ENCODE measurements at places on chromosomes 16 and 17.

DNA sequence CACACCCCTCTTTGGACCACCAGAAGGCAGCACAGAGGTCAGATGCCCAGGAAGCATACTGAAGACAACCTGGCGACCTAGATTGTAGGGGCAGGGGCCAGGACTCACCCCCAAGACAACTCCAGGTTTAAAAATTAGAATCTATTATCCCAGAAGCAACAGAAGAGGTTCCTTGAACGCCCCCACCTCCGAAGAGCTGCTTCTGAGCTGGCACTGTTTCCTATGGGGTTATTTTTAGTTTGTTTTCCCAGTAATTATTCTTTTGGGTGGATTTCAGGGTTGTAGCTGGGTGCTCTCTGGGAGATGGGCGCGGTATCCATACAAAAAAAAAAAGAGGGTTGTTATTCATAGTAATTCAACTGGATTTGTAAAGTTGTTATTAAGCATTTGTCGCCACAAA, 10.4 kb upstream of the TMEM132E start:
- DNase-seq: no peak

DNA sequence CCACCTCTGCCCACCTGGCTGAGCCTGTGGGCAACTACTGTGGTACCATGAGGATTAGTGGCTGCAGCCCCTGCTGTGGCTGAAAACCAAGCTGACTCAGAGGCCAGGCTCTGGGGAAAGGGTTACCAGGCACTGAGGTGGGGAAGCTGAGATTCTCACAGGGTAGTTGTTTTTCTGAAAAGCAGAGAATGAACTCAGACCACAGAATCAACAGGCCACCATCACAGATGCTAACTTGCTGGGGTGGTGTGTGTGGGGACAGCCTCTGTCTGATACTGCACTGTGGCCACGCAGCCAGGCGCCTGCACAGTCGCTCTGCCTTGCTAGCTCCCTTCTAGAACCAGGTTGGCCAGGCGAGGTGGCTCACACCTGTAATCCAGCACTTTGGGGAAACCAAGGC, 28.8 kb downstream of the NPLOC4 start:
- no peak for DNase-seq

DNA sequence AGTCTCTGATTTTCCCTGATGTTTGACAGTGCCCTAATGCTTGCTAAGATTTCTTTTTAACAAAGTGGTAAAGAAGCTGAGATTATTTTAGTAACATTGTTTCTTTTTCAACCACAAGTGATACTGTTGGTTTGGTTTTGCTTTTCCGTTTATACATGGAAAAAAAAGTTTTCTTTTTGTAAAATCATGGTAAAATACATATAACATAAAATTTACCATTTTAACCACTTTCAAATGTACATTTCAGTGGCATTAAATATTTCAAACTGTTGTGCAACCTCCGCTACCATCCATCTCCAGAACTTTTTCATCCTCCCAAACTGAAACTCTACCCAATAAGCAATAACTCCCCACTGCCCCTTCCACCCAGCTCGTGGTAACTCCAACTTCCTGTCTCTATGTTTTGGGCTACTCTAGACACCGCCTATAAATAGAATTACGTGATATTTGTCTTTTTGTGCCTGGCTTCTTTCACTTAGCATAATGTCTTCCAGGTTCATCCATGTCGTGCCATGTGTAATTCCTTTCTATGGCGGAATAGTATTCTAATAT, 4.6 kb downstream of the CIITA start:
- DNase-seq: no peak

DNA sequence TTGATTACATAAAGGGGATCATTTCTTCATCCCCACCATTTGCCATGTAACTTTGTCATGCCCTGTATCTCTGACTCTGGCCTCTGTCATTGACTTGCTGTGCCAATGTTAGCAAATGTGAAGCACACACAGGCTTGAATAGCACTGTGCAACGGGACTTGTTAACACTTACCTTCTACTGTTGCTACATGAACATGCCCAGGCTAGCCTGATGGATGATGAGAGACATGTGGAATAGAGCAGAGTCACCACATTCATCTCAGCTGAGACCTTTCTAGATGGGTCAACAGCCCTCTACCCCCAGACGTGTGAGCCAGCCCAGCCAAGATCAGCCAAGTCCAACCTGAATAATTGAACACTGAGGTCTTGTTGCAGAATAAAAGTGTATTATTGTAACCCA, 162.1 kb upstream of the SALL1 start:
- DNase-seq: no peak

DNA sequence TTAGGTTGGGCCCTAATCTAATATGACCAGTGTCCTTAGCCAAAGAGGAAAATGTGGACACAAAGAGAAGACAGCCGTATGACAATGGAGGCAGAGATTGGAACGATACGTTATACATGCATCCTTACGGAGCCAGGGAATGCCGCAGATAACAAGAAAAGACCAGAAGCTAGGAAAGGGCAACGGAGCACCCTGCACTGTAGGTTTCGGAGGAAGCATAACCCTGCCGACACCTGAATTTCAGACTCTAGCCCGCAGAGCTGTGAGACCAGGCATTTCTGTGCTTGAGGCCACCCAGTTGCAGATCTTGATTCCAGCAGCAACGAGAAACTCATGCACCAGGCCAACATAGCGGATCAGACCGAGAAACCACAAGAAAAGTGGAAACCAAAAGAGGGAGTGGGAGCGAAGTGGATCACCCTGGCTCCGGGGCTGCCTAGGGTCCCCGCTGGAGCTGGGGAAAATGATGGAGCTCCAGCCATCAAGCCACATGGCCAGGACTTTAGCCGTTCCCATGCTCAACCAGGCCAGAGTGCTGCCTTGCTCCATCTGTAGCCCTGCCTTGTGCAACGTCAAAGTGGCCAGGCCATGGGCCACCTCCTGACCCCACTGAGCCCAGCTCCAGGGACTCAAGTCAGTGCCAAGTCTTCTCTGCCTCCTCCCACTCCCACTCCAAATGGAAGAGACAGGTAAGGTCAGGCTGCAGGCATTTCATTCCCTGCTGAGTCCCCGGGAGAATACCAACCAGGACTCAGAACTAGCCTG, 51.7 kb upstream of the RPL38 start:
- DNase-seq: no peak

- peak; percentile 86 for DNase-seq
These were observed 90.9 kb downstream of the MYH11 start for GRCh38 chr16:15765880-15766279.

DNA sequence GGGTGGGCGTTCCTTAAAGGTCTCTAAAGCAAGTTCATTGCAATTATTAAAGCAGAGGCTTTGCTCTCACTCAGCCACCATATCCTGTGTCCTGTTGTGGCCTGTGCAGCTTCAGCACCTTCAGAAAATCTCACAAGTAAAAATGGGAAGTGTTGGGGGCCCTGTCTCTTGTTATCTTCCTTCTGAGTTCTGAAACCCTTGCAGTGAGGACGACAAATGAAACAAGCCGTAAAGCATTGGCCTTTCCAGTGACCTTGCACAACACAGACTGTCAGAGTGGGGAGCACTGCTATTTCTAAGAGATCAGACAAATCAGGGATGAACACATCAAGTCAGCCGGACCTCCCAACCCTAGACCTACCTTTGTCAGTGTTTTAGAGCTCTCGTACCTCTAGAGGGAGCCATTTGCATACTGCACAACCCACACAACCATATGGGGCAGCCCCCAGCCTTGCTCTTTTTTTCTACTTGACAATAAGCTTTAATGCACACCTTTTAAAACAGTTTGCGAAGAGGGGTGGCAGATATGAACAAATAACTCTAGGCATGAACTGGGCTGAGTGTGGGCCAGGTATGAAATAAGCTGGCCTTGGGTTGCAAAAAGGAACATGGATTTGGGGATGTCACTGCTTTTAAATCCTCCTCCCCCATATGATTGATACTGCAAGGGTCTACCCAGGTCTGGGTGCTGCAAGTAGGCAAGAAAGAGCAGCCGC, 89.8 kb downstream of the KATNIP start:
- peak; percentile 75 for DNase-seq

GRCh38 chr16:46961373-46962353, 11.8 kb downstream of the DNAJA2 start:
- DNase-seq: peak; percentile 66

DNA sequence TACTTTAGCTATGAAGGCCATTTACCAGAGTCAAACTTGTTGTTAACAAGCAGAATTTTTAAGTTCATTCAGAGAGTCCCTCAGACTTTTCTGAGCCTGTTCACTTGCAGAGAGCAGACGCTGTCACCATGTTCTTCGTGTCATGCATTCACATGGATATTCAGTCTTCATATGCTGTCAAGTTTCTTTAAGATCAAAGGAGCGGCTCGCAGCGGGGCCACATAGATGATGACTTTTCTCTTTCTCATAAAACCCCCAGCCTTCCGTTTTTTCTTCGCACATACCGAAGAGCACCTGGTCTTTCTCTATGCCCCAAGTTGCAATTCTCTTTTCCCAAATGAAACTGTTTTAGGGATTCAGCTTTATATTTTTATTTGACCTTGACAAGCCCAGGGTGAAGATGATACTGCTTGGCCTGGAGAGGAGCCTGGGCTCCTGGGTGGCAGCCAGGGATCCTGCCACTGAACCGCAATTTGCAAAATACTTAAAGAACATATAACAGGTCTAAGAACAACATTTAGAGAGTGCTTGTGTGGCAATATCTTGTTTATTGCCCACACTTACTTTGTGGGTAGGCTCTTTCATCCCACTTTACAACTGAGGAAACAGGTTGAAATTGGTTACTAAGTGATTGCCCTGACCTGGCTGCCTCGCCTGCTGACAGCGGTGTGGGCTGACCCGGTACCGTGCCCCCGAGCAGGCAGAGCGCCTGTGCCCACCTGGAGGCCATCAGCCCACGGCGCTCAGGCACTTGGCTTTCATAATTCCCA, 22.9 kb downstream of the SEC14L1 start:
- no peak for DNase-seq

GRCh38 chr16:84952335-84953189, 58.8 kb downstream of the ZDHHC7 start:
- DNase-seq: peak; percentile 96

GRCh38 chr17:36813357-36813756, 123.9 kb upstream of the LHX1 start:
- DNase-seq: no peak

DNA sequence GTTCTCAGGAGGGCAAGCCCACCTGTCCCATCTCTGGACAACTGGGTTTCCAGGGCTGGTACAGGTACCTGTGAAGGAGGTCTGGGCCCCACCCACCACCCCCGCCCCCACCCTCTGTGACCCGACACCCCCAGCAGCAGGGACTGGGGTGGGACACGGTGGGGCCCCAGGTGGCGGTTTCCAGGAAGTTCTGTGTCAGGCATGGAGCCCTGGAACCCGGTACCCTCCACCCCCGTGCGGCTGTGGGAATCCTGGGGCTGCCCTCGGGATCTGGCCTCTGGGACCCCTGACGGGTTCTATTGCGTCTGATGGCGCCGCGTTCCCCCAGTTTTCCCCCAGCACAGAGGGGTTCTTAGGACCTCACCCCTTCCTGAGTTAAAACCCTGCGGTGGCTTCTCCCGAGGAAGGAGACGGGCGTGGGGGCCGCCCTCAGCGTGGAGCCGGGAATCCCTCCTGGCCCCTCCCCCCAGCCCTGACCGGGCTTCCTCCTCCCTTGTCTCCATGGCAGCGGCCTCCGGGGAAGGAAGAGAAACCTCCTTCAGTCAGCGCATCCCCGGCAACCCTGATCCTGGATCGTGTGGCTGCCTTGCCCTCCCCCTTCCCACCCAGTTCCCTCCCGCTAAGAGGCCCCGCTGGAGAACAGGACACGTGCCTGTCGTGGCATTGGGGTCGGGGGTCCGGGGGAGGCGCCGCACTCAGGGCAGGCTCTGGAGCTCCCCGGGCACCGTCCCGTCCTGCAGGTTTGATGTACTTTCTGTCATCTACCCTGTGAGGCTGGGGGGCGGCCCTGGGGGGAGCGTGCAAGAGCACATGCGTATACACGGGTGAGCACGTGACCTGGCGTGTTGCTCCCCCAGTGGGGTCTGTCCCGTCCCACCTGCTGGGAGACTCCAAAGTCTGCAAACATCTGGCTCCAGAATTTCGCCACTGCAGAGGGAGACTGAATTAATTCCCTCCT, 30.3 kb downstream of the CACNA1H start:
- no peak for DNase-seq

Data from hematopoietic multipotent progenitor cell treated with erythropoietin and hydrocortisone succinate and interleukin-3 and kit ligand, for 6 days (in vitro differentiated cells).